Activated CD4-positive, alpha-beta T cell treated with anti-CD3 and anti-CD28 coated beads, Interleukin-2, amount 50 U/mL, for 48 hours (primary cell): ENCODE measurements at places on chromosomes 11 and 22.

- DNase-seq, result no peak
Measured at GRCh38 chr22:47032956-47033647, 270.7 kb downstream of the TBC1D22A start.

- no peak for DNase-seq
Measured at GRCh38 chr11:79168530-79169110, 272.2 kb downstream of the TENM4 start.

- DNase-seq, result no peak
Measured at GRCh38 chr22:46575911-46576555, 38.6 kb upstream of the CELSR1 start.

GRCh38 chr22:23259916-23260644 lies 79.8 kb downstream of the BCR start:
- no peak for DNase-seq
